Activated naive CD4-positive, alpha-beta T cell (primary cell): ENCODE measurements at places on chromosomes 7 and 10.

- DNase-seq, result no peak
Observed at GRCh38 chr7:45651540-45651939, 77.4 kb downstream of the ADCY1 start.

GRCh38 chr10:130960531-130960930 is 351.0 kb downstream of the TCERG1L start:
- no peak for DNase-seq

- no peak for DNase-seq
Observed at GRCh38 chr7:79288655-79289054, 164.8 kb downstream of the MAGI2 start.

GRCh38 chr10:62690703-62691102 is 113.8 kb upstream of the ADO start:
- DNase-seq, result no peak

GRCh38 chr10:70191161-70191971 is 21.1 kb upstream of the SAR1A start:
- DNase-seq, result no peak

DNA sequence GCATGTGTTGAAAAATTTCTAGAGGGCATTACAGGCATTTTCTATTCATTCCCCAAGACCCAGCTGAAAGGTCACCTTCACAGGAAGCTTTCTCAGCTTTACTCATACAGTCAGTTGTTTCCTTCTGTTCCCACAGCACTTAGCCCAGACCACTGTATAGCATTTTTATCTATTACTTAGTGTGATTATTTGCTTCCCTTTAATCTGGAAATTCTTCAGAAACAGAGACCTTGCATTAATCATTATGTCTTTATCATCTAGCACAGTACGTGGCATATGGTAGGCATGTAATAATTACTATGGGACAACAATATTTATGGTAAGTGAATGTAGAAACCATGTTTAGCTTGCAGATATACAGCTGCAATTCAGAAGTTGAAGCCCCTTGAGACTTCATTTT is 38.2 kb upstream of the CDK6 start:
- DNase-seq, result no peak

GRCh38 chr7:7416031-7416858 is 119.4 kb downstream of the COL28A1 start:
- no peak for DNase-seq

DNA sequence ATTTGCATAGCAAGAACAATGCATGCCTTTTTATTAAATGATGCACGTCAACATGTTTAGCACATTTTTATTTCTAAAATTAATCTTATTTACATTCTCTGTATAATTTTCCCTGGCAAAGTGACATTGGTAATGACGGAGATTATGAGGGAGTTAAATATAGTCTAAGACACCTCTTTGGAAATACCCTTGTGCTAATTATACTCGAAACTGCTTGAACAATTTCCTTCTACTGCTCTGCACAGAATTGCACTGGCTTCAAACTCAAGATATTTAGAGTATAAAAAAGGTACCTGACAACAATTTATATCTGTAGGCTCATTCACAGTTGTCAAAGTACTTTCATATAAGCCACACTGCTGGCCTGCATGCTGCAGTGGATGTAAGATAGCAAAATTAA is 602.7 kb downstream of the NXPH1 start:
- DNase-seq, result no peak

- no peak for DNase-seq
Observed at GRCh38 chr10:101228153-101228965, 904 bp downstream of the LBX1 start.

GRCh38 chr7:137882806-137883205 is 36.0 kb upstream of the DGKI start:
- no peak for DNase-seq

- DNase-seq, result no peak
Observed at GRCh38 chr10:69906425-69906824, 104.7 kb downstream of the COL13A1 start.

DNA sequence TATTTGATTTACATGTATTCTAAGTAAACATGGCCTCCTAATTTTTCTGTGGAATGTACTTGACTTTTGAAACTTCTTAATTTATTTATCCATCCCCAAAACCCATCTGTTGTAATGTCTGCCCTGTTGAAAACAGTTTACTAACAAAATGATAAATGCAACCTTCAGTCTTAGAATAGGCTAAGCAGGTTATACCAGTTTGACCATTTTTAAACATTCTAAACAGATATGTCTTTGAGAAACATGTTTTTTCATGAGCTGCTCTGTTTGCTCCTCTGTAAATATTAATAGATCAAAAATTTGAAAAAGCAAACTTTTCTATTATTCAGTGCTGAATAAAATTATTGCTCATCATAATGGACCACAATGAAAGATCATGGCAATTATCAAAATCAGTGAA is 33.4 kb upstream of the NRBF2 start:
- DNase-seq, result no peak

DNA sequence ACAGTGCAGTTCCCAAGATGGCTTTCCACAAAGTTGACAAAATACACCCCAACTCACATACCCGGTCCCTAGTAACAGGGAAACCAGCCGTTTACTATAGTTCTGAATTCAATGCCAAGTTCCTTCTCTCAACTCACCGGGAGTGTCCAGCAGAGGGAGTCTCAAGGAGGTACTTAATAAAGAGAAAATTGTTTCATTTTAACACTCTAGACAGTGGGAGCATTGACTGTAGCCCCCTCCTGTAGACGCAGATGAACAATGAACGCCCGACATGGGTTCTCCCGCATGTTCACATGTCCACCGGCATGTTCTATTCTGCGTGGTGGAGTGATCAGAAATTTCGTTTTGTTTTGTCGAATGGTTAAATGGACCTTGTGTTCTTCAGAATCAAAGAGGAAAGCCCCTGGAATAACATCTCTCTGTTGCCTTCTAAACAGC is 1.9 kb downstream of the HIPK2 start:
- no peak for DNase-seq

DNA sequence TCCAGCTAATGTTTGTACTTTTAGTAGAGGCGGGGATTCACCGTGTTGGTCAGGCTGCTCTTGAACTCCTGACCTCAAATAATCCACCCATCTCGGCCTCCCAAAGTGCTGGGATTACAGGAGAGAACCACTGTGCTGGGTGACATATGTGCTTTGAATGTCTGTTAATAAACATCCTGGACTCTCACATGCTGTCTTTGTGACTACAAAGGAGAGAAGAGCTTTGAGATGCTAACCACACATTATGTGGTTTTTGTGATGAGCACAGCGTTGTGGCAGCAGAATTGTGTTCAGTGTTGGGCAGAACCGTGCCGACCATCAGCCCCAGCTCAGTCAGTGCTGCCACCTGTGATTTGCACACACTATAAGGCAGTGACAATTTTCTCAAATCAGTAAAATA is 500.1 kb upstream of the KLF6 start:
- no peak for DNase-seq

GRCh38 chr10:61760943-61761824 is 98.5 kb downstream of the CABCOCO1 start:
- no peak for DNase-seq

DNA sequence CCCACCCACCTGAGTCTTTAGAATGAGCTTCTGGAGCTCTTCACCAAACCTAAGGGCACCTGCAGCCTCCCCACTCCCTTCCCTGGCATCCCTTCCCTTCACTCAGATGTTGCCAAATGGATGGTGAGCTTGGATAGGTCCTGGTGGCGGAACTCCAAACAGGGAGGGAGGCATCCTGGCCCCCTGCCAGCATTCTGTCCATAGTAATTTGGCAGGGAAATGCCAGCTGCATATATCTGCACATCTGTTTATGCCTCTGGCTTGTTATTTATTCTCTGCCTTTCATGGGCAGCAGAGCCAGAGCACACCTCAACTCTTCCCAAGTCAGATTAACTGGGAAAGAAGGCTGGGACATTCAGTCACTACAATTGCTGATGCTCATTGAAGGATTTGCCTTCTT is 18.1 kb downstream of the KAZALD1 start:
- DNase-seq, result no peak

DNA sequence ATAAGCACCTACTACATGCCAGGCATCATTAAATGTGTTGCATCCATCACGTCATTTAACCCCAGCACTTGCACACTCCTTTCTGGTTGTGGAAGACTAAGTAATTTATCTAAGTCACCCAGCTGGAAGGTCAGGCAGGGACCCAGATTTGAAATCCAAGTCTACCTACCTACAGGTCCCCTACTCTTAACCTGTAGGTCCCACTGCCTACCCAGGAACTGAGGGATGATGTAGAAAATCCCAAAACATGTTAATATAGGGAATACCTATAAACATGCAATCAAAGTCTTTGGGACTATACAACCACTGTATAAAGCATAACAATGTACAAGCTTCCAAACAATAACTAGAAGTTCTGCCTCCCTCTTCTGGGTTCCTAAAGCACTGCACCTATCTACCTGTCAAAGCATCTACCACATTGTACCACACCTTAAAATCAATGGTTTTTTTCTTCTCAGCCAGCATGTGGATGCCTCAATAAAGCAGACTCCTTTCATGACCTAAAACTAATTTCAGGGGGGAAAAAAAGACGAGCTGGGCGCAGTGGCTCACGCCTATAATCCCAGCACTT is 5.6 kb downstream of the IL6 start:
- DNase-seq, result no peak

DNA sequence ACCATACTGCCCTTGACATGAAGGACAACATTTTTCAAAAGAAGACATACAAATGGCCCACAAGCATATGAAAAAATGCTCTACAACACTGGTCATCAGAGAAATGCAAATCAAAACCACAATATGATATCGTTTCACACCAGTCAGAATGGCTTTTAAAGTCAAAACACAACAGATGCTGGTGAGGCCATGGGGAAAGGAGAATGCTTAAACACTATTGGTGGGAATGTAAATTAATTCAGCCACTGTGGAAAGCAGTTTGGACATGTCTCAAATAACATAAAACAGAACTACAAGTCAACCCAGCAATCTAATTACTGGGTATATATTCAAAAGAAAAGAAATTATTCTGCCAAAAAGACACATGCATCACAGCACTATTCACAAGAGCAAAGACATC is 4.2 kb upstream of the NT5C3A start:
- no peak for DNase-seq
